ENCODE measurements at places on chromosomes 5 and 9.

GRCh38 chr5:149024943-149025342 is 37.9 kb downstream of the SH3TC2 start:
- no peak for DNase-seq

DNA sequence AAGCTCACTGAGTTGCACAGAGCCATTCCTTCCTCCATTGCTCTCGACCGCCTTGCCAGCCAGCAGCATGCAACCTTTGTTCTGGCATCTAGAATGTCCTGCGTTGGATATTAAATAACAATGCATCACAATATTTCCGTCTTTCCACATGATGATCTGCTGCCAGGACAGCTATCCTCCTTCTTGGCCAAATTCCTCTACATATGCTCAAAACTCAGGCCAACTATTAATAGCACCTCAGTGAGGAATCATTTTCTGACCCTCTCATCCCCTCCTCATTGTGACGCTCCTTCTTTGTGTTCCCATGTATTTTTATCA is 128.6 kb downstream of the MYO10 start:
- DNase-seq, result no peak

DNA sequence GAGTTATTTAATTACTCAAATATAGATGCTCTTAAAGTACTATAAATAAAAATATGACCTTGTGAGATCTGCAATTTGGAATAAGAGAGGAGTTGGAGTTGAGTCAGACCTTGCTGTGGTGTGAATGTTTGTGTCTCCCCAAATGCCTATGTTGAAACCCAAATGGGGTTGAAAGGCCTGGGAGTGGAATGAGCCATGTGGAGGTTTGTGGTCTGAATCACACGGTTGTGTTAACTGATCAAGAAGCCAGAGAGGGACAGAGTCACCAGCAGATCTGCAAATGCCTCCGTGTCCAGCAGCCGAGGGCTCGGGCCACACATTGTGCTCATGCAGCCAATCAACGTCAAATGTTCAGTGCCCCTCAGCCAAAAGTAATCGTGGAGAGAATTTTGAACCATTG is 404.4 kb downstream of the ICE1 start:
- DNase-seq, result no peak

DNA sequence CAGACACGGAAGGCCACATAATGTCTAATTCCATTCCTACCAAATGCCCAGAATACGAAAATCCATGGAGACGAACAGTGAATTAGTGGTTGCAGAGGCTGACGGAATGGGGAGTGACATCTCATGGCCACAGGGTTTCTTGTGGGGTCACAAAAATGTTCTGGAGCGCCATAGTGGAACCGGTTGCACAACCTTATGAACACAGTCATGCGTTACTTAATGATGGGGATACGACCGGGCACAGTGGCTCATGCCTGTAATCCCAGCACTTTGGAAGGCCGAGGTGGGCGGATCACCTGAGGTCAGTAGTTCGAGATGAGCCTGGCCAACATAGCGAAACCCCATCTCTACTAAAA is 26.0 kb upstream of the TTLL11 start:
- no peak for DNase-seq

All from A673 (cell line).